Activated CD4-positive, alpha-beta memory T cell treated with anti-CD3 and anti-CD28 coated beads, Interleukin-2, amount 10 ng/mL, durations not matched to agents 7 days and 5 days (primary cell): ENCODE measurements at places on chromosomes 6 and 20.
A peak's percentile ranks its signal among the peaks of the same experiment; 100 is the strongest.

GRCh38 chr6:149560736-149561135, 5.4 kb upstream of the GINM1 start:
- DNase-seq = peak; percentile 21

- peak; percentile 49 for DNase-seq
These were observed 34.2 kb downstream of the DTNBP1 start for GRCh38 chr6:15628499-15629131.

DNA sequence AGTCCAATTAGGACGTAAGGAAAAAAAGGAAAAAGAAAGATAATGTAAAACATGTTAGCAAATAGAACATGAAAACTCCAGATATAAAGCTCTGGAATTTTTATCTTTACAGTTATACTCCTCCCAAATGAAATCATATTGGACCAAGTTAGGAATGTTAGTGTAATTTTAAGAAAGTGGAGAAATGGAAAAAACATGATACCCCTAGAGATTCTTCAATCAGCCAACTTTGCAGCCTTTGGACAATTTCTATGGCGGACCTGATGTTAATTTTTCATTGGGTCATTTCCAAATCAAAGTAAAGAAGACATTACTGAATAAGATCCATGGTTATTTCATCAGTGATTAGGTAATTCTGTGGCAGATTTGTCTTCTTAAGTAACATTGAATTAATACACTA, 748.7 kb downstream of the RFPL4B start:
- DNase-seq = no peak

DNA sequence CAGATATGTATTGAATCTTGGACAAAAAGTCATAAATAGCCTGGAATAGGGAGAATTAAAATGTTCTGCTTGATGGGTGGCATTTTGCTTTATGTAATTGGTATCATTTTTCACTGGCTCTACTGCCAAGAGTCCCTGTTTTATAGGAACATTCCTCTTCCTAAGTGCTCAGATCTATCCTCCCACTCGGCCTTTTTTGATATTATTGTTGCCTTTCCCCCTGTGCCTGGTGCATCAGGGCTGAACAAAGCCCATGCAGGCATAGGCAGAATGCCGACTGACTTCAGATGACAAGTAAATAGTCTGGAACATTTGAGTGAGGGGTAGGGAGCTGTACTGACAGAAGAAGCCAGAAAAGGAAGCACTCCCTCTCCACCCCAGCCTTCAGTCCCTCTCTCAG, 127.0 kb downstream of the PKHD1 start:
- DNase-seq = no peak

GRCh38 chr6:64681416-64682160, 1025.4 kb downstream of the EYS start:
- DNase-seq = no peak

- DNase-seq = no peak
These were observed 109.3 kb downstream of the THBS2 start for GRCh38 chr6:169144356-169144755.

DNA sequence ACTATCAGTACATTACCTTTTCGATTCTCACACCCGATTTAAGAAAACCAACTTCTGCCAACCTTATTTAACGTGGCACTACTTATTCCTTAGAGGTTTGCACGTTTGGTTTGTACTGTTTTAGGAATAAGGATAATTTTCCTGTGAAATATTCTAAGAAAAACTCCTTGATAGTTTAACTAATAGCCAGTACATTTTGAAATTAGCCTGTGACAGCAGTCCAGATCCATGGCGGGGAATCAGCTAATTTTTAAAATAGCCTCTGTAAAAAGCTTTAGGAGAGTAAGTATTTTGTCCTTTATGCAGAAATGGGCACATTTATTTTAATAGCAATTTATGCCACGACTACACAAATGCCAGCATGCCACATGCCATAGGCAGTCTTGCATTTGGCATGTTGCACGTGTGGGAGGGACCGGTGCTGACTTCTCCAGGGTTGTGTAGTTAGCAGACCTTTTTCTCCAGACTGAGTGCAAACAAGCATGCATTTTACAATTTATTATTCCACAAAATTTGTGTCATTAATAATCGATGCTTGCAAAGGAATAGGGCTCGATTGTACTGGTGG, 6.2 kb downstream of the FOXC1 start:
- DNase-seq = no peak

DNA sequence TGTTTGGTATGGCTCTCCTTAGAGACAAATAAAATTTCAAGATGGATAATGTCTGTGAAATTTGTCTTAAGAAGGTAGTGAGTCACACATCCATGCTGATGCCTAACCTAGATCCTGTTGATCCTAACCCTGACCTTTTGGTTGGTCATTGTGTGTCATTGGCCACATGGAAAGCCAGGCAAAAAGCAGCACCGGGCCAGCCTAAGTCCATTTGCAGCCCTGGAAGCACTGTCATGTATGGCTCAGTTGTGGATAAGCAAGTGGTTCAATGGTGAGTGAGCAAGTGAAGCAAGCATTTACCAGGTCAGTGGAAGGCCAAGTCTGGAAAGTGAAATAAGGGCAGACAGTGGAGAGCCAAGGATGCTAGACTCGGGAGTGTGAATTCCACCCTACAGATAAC, 12.1 kb upstream of the XRN2 start:
- DNase-seq = no peak

- DNase-seq = no peak
These were observed 4.9 kb upstream of the MLN start for GRCh38 chr6:33808641-33809180.

DNA sequence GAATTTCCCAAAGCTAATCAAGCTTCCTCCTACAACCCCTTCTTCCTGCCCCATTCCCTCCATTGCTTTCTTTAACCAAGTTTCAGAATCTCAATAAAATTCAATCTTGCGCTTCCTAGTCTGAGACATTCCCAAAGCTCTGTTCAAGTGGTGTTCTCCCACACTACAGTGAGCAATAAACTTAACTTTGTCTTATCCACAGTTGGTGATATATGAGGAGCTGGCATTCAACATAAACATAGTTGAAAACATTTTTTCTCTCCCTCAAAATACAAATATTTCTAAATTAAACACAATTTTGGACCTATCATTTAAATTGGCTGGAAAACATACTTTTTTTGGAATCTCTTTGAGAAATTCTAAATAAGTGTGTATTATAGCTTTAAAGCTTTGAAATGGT, 129.7 kb upstream of the HMGCLL1 start:
- DNase-seq = no peak

DNA sequence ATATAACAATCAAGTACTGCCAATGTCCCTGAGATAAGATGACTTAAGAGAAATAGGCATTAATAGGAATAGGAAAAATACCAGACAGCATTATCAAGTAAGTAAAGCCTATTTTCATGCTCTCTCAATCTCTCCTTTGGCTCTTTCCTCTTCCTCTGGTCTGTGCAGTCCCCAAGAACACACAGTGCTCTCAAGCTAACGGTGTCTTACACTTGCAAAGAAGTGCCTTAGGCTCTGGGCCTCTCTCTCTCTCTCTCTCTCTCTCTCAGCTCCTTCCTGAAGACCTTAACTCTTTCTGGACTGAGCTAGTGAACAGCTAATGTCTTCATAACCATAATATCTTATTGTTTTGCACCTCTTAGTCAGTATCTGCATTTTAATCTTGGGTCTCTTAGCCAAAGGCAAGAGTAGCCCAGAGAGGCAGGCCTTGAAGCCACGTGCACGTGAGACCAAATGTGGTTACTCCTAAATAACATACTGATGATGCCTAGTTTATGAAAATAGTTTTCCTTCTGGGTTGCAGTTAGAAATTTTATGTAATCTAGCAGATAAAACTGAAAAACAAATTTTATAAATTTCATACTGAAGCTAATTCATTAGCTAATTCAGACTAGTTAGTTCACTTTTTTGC, 70.8 kb downstream of the TPD52L1 start:
- no peak for DNase-seq

DNA sequence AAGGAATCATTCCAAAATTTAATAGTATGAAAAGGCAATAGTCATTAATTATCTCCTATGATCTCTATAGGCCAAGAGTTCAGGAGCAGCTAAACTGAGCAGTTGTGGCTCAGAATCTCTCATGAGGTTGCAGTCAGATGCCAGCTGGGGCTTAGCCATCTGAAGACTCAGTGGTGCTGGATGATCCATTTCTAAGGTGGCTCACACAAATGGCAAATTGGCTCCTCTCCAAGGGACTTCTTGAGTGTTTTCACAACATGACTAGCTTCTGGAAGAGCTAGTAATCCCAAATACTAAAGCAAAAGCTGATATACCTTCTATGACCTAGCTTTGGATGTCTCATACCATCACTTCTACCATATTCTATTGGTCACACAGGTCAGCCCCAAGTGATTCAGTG, 104.2 kb downstream of the HAO1 start:
- DNase-seq = no peak

DNA sequence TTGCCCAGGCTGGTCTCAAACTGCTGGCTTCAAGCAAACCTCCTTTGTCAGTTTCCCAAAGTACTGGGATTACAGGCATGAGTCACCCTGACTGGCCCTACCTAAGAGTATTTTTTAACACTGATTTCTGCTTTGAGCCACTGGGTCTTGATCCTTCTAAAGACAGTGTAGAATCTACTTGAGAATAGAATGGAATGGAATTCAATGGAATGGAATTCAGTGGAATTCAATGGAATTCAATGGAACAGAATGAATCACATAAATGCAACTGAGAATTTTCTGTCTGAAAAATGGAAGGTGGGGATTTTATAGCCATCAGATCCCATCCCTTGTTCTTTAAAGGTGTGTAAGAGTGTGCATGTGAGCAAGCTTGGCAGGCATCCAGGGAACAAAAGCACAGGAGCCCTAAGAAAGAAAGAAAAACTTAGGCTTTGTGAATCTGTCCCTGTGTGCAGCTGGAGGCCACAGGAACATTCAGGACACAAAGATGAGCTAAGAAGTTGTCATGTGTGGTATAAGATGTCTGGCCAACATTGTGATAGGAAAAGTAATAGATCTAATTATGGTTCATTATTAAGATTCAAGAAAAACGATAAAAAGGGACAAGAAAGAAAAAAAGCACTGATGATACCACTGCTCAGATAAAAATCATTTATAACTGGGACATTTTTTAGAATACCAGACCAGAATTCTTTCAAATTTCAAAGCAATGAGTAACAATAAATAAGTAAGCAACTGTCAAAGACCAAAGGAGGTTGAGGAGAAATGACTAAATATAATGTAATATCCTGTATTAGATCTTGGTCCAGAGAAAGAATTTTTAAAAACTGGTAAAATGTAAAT, 681.0 kb upstream of the GJE1 start:
- no peak for DNase-seq

DNA sequence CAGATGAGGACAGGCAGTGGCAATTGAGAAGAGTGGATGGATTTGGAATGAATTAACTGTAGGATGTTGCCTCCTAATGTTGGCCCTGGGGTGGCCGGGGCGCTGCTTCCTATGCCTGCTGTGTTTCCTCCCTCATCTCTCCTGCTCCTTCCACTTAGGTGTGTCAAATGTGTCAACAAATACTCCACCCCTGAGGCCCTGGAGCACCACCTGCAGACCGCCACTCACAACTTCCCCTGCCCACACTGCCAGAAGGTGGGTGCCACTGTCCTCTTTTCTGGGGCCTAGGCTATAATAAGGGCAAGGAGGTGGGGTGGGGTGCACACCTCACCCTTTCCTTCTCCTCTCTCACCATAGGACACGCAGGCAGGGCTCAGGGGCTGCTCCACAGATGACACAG, 30.0 kb upstream of the CHMP4B start:
- no peak for DNase-seq

GRCh38 chr20:44649126-44649525, 2.4 kb downstream of the ADA start:
- no peak for DNase-seq

DNA sequence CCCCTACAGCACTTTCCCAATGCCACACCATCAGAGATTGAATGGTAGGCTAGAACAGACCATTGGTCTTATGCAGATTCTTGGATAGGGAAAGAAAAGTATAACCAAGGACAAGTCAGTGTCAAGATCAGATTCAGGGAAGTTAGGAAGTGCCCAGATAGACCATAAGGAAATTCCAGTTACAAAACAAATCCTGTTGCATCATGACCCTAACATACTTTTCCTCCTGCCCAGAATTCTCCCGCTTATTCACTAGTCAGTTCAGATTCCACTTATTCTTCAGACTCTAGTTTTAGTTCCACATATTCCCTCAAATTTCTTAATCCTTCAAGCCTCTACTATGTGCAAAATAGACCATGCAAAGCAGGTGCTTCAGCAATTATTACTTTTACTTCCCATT, 20.7 kb downstream of the METTL24 start:
- no peak for DNase-seq

GRCh38 chr20:33306807-33307206, 23.8 kb downstream of the BPIFB1 start:
- DNase-seq = no peak

DNA sequence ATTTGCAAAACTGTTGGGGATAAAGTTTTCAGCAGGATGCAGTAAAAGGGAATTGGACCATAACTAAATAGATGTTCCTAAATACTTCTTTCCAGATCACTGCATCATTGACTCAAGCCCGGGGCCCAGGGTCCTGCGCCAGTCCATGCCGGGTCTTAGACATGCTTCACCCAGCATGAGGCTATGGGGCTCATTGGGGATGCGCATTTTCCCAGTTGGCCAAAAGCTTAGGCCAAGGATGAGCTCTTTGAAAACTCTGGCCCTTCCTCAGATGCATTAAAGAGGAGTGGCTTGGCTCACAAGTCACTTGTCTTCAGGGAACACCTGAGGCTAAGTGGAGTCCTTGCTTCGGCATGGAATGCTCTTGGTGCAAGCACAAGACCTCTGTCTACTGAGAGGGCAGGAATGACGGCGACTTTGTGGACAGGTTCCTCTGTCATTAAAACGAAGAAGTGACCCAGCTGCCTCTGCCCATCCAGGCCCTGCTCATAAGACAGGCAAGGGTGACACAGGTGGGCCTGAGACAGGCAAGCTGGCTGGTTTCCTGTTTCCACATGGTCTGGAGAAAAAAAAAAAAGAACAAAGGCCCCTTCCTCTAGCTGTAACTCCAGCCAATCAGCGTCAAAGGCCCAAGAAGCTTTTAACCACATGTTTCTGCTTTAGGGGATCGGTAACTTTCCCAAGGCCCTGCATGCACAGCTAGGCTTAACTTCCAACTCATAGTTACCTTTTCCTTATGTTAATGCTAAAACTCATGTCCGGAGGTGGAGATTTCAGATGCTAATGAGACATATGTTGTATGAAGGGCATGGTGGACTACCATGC, 81.4 kb upstream of the CDH4 start:
- no peak for DNase-seq

- DNase-seq = no peak
These were observed 171.6 kb upstream of the FBXL4 start for GRCh38 chr6:99119109-99120031.
